NCI-H748 treated with DMSO at 0.1 percent for 48 hours (cell line): ENCODE measurements at places on chromosomes 5 and 9.

DNA sequence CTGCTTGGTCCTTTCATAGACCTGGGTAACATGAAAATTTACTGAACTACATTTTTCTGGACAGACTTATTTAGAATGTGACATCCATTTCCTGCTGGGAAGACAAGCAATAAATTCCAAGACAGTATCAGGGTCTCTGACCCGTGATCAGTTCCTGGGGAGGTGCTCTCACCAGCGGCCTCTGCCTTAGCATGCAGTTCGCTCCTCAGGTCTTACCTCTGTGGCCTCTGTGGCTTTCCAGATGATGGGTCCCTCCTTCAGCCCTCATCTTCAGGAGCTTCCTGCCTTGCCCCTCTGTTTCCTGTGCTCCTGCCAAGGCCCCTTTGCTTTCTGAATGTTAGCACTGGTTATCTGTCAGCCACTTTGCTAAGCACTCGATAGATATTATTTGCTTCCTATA is 66.4 kb downstream of the CMYA5 start:
- no peak for DNase-seq

- DNase-seq: no peak
These were observed 359.0 kb downstream of the SLIT3 start for GRCh38 chr5:168941901-168942300.

DNA sequence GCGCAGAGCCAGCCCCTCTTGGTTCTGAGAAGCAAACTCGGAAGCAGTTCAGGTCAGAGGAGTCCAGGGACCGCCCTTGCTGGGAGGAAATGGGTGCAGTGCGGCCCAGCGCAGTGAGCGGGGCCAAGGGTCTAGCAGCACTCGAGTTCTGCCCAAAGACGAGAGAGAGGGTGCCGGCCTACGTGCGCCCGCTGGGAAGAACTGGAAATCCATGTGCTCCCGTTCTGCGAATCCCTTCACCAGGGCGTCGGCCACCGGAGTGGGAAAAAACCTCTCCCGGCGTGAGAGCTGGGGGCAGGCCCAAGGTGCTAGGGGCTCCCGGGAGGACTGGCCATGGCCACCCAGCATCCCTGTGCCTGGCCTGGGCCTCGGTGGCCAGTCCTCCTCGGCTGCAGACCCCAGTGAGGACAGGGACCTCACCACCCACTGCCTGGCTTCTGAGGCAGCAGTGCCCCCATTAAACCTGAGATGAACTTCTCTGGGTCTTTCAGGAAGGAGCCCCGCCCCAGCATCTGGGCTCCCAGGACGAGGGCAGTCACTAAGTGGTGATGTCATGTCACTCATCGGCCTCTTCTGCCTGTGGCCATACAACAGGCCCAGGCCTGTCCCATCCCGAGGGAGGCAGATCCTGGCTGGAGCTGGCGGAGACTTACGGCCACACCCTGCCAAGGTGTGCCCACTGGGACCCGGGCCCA is 10.6 kb downstream of the TMEM250 start:
- peak; percentile 44 for DNase-seq

DNA sequence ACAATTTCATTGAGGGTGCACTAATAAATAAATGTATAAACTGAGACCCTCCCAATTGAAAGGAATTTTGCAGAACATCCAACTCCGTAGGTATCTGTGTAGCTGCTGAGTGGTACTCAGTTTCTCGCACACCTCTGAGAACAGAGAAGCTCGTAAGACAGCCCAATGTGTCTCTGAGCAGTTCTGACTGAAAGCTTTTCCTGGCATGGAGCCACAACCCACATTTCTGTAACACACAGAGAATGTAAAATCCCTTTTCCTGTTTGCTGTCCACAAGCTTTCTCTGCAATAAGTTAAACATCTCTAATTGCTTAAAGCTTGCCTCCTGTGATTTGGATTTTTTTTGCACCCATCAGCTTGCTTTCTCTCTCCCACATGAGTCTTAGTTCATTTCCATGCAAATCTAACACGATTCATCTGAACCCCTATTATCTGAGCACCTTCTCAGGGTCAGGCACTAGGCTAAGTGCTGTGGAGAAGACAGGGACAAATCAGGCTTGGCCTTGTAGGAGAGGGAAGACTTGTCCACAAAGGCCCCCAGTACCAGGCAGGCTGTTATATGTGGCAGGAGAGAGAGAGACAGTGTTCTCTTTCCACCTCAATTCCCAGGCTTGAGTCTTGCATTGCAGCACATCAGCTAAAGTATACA is 44.2 kb upstream of the COL15A1 start:
- DNase-seq: no peak

DNA sequence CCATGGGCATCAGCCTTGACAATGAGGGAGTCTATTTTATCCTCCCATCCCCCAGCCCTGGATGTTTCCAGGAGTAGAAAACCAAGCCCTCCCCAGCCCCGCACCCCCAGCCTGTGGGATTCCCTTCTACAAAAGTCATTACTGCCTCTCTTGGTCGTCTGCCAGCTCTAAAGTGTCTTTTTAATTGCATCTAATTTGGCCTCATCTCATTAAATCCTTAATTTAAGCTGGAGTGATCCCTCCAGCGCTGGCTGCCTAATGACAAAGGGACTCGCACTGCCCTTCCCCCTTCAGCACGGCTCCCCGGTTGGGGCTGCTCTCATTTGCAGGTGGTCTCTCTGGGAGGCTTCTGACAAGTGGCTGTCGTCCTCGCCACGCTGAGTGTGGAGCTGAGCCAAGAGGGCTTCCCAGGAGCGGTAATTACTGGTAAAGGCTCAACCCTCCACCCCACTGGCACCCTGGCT is 107.9 kb upstream of the ALDH1B1 start:
- DNase-seq: peak; percentile 95

DNA sequence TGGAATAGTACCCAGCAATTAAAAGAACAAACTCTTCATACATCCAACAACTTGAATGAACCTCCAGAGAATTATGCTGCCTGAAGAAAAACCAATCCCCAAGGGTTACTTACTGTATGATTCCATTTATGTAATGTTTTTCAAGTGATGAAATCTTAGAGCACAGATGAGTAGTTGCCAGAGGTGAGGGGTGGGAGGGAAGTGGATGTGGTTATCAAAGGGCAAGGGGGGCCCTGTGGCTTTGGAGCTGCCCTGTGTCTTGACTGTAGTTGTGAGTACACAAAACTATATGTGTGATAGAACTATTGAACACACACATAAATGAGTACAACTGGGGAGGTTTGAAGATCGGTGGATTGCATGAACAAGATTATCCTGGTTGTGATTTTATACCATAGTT is 115.8 kb upstream of the SLC25A48 start:
- no peak for DNase-seq

DNA sequence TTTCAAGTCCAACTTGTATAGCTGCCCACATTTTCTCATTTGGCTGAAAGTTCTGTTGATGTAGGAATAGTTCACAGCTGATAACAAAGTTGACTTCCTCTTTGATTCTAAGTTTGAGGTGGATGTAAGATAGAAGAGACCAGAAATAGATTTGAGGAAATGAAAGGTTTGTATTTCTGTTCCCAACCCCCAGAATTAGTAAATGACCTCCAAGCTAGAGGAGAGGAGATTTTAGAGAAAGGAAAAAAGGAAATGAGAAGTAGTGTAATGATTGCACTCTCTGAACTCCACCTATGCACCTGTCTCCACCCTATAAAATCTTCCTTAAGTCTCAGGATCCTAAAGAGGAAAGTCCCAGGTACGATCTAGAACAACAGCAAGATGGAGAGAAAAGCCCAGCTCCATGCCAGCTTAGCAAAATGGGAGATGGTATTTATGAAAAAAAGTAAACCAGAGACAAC is 130.4 kb upstream of the POC5 start:
- no peak for DNase-seq

GRCh38 chr5:88269222-88269771 is 652 bp upstream of the TMEM161B start:
- peak; percentile 19 for DNase-seq

- DNase-seq: no peak
These were observed 23.7 kb downstream of the SNX30 start for GRCh38 chr9:112774006-112774996.

DNA sequence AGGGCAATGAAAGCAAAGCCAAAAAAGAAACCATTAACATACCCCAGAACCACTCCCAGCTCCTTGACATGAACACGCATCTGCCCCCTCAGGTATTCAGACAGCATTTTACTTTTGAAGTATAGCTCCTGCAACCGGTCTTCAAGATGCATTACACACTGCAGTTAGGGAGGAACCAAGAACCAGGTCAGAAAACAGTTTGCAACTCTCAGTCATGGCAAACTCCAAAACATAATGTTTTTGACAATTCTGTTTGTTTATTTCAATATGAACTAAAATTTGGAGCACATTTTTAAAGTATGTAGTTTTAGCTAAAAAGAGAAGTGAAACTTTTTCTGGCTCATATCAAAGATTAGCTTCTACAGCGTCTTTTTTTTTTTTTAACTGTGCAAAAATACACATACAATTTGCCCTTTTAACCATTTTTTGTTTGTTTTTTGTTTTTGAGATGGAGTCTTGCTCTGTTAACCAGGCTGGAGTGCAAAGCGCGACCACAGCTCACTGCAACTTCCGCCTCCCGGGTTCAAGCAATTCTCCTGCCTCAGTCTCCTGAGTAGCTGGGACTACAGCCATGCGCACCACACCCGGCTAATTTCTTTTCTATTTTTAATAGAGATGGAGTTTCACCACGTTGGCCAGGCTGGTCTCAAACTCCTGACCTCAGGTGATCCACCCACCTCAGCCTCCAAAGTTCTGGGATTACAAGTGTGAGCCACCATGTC is 12.2 kb upstream of the RAPGEF6 start:
- DNase-seq: no peak
